CD4-positive, CD25-positive, alpha-beta regulatory T cell (primary cell): ENCODE measurements at places on chromosomes 11 and 22.

- no peak for DNase-seq
Measured at GRCh38 chr11:47157805-47158204, 18.9 kb downstream of the ARFGAP2 start.

- no peak for DNase-seq
Measured at GRCh38 chr11:57237204-57237681, at the start of gene APLNR. APLNR (minus strand) TSS chr11:57237250; CDS start chr11:57237004, 246 bp downstream.

DNA sequence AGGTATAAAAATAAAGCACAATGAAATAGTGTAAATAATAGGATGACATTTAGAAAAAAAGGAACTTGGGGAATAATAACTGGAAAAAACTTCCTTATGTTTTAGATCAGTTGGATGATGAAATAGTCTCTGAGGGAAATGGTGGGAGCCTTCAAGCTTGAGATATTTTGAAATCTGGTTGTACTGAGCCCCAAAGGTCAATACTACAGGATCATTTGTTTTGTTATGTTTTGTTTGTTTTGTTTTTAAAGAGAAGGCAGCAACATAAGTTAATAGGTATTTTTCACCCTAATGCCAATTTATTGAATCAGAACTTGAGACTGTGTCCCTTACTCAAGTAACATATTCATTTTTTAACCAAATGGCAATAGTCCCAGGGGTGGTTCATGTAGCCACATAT lies 393.1 kb downstream of the ETS1 start:
- DNase-seq: no peak

DNA sequence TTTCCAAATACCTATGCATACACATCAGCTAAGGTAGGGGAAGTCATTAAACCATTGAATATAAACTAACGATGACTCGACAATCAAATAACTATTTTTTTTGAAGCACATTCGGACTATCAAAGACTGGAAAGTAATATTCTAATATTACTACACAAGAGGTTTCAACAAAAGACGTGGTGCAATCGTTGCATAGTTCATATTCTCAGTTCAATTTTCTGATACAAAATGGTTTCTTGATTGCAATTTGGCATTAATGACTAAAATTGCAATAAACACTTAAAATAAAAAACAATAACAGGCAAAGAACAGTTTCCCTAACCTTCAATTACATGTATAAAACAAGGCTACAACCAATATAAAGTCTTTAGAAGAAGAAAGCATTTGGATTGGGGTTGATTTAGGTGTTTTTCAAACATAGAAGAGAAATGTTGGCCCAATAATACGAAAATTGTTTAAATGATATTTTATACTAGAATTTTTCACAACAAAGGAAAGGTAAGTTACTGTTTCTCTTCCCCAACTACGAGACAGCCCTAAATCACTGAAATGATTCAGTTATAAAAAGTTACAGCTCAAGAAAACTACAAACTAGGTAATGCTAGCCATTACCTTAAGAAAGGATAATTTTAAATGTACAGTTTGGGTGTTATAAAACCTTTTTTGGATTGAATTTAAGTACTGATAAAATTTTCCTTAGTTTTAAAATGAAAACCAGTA lies 17.6 kb downstream of the BLID start:
- DNase-seq: no peak

DNA sequence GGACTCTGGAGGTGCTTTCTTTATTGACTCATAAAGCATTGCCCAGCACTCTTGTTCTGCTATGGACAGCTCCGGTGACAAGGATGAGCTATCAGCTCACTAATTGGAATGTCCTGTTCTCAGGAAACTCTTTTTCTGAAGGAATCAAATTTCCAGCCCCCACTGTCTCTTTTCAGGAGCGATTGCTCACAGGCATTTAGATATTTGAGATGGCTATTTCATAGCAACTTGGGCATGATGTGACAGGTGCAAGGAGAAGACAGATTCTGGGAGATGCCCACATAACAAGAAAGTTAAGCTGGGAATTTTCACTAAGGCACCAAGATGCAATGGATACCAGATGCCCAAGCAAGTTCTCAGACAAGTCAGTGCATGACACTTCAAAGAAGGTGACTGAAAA lies 123.4 kb upstream of the CSNK2A3 start:
- no peak for DNase-seq

DNA sequence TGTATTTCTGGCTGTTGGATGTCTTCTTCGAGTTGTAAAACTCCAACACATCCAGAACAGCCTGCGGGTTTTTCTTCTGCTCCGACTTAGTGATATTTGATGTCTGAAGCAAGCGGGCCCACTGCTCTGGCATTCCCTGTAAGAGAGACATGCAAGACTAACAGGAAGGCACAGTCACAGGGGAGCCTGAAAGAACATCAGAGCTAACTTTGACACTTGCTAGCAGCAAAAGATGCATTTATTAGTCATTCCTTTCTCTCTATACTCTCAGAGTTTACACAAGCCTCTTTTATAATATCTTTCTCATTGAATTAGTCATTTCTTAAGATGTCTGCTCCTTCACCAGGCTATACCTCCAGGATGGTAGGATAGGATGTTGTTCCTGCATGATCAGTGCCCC lies 77.8 kb upstream of the GDPD4 start:
- DNase-seq: no peak
